ENCODE measurements at places on chromosomes 16 and 17.

GRCh38 chr17:81931557-81932332, 4.2 kb upstream of the MAFG start:
- no peak for DNase-seq

- DNase-seq, result peak; percentile 50
These were observed 2.5 kb upstream of the AKAP10 start for GRCh38 chr17:19979917-19980770.

DNA sequence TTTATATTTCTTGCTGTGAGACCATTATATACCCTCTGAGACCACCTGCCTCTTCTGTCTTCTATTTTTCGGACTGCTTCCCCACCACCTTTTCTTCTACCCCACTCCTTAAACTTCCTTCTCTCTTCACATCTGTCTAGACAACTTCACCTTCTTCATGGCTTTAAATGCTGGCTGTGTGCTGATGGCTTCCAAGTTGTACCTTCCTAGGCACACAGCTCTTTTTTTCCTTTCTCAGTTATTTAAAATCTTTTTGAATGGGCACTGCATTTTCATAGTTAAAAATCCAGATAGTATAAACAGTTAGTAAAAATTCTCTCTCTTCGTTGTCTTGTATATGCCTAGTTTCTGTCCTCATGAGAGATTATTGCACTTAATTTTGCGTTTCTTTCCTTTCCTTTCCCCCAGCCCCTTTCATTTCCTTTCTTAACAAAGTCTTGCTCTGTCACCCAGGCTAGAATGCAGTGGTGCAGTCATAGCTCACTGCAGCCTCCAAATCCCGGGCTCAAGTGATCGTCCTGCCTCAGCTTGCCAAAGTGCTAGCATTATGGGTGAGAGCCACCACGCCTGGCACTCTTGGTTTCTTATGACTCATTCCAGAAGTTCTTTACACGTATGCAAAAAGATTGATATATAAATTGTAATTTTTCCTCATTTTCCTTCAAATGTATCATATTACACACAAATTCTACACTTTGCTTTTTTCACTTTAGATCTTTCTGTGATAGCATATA, 114.3 kb downstream of the NPIPB5 start:
- DNase-seq, result no peak

DNA sequence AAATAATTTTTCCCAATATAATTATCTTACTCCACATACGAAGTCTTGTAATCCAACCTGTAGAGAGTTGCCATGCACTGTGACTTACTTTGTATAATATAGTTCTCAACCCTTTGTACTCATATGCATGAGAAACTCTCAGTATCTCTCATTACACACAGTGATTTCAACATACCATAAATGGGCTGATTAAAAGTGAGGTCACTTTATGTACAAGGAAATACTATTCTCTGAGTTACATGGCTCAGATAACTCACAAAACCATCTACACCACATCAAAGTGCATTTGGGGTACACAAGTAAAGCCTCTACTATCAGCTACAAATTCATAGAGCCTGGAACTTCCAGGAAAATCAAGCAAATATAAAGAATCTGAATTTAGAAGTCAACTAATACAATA, 27.9 kb downstream of the SLFN12 start:
- DNase-seq, result no peak

DNA sequence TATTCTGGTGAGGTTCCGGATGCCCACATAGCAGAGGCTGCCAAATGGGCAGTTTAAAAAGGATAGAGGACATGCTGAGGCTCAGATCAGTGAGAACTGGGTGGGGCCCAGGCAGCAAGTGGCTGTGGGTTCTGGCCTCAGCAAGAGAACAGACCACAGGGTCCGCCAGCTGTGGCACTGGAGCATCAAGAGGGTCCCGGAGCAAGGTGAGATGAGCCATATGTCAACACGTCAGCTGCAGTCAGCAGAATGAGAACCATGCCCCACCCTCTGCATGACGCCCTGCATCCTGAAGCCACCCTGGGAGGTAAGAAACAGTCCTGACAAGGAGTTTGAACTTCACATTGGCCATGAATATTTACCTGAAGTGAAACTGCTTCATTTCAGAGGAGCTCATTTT, 20.1 kb upstream of the CCL5 start:
- DNase-seq, result no peak

DNA sequence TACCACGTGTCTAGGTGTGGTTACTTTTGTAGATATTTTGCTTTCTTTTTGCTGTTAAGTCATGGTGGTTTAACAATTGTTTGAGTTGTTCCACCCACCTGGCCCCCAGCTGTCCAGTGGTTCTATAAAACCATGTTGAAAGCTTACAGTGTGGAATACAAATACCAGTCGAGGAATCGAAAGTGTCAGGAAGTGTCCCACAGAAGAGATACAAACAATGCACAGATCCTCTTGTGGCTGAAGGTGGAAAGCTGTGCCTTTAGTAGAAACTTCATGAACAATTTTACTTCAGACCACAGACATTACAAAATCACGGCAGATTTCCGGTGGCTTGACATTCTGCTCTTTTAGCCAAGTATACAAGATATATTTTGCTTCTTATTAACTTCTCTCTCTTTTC, 782.4 kb upstream of the SOX9 start:
- DNase-seq, result no peak

DNA sequence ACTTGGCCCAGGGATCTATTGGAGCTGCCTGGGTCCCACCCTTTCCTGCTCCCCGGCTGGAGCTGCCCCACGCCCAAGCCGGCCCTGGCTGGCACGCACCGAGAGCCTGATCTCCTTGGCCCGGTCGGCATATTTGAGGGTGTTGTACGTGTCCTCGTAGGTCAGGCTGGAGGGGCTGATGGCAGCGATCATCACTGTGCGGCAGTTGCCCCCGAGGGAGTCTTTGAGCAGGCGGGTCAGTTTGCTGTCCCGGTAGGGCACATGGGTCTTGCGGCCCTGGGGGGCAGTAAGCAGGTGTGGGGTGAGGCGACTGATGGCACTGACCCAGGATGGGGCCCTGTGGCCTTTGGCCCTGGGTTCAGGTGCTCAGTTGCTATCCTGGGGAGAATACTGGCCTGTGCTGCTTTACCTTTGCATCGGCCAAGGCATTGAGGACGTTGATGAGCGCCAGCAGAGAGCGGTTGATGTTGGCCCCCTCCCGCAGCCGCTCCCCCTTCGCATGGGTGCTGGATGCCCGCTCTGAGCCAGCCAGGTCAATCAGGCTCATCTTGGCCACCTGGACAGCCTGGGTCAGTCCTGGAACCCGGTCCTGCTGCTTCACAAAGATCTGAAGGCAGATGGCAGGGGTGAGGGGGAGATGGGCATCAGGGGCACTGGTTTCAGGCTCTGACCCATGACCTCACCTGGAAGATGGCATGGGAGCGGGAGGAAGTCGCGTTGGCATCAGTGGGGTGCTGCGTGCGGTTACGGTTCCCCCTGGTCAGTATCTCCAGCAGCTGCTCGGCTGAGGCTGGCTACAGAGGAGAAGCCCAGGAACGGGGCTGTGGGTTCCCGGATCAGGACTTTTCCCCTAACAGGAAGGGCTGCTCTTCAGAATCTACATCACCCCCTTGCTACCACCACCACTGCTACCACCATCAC, 13.5 kb downstream of the KIF18B start:
- DNase-seq, result no peak

GRCh38 chr16:11038777-11039176, 94.4 kb downstream of the CLEC16A start:
- DNase-seq, result no peak

DNA sequence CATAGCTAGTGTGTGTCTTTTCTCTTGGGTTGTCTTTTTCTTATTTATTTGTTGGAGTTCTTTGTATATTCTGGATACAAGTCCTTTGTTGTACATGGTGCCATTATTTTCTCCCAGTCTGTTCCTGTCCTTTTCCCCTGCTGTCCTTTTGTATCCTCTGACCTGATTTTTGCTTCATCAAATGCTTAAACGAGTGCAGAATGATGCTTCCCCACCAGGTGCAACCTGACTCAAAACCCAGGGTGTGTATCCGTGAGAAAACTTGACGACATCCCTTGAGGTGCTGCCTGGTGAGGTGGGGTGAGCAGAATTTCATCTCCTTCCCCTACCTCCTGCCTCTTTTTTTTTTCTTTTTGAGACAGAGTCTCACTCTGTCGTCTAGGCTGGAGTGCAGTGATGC, 88.6 kb downstream of the NTN1 start:
- DNase-seq, result no peak

GRCh38 chr16:72166954-72167561, 4.9 kb downstream of the PMFBP1 start:
- DNase-seq, result no peak

GRCh38 chr16:17723531-17724134, 252.9 kb upstream of the XYLT1 start:
- no peak for DNase-seq

- DNase-seq, result no peak
These were observed 8.6 kb downstream of the GNA13 start for GRCh38 chr17:65047941-65048340.
